T-helper 2 cell (primary cell): ENCODE measurements at places on chromosomes 13 and 19.
A peak's percentile ranks its signal among the peaks of the same experiment; 100 is the strongest.

- DNase-seq: no peak
These were observed 226.0 kb upstream of the SERP2 start for GRCh38 chr13:44147648-44148047.

DNA sequence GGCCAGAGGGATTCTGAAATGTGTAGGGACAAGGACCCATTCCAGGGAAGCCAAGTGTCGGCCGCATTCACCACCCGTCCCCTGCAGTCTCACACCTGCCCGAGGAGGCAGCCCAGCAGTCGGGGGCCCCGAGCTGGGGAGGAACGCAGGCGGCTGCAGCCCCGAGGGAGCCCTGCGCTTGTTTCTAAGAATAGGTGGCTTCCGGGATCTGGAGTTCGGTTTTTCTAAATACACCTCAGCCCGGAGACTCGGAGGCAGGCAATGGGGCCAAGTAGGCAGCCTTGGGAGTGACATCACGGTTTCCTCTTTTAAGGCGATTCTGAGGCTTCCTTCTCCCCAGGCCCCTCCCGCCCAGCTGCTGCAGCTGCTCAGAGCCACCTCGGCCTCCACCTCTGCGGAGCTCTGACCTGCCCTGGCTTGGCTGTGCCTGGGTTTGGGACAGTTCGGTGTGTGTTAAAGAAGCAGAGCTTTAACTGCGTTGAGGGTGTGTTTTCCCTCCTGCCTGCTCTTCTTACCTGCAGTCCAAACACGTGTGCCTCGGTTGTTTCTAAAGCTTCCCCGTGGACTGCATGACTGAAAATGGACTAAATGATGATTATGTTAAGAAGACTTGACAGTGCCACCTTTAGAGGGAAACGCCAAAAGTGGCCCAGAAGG lies 80.5 kb downstream of the COL4A2 start:
- no peak for DNase-seq

- DNase-seq: peak; percentile 68
These were observed 6.2 kb downstream of the CARD8 start for GRCh38 chr19:48249502-48250014.

- peak; percentile 42 for DNase-seq
These were observed 11.4 kb upstream of the IGFL1 start for GRCh38 chr19:46218160-46218559.

GRCh38 chr19:17436874-17437267 lies 11.6 kb downstream of the TMEM221 start:
- DNase-seq: no peak

DNA sequence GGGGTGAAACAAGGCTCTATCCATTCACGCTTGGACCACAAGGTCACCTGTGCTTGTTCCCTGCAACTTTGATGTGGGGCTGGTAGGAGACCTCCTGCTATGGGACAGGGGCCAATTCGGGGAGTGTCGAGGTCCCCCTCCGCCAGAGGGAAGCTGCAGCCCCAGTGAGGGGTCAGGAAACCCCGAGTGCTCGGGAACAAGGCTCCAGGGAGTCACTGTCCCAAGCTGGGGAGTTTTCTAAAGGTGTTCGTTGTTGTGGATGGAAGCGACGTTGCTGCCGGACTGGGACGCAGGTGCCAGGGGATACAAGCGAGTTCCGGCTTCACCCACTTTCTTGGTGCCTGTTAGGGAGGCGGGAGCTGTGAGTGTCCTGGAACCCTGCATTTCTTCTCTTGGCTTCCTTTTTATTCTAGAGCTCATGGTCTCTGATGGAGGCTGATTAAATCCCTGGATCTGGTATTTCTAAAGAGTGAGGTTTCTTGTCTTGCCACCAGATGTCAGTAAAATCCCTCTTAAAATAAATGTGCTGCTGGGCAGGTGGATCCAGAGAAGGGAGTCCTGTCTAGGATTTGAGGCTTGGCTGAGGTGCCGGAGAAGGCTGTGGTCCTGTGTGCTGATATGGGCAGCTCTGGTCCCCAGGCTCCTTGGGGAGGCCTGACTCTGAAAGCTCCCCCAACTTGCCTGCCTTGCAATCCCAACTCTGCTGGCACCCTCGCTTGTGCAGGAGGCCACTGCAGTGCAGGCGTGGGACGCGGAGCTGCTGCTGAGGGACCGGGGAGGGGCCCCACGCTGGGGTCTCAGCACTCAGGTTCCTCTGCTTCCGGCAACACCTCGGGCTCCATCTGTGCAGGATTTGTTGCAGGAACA lies 153.9 kb downstream of the TEX29 start:
- no peak for DNase-seq

DNA sequence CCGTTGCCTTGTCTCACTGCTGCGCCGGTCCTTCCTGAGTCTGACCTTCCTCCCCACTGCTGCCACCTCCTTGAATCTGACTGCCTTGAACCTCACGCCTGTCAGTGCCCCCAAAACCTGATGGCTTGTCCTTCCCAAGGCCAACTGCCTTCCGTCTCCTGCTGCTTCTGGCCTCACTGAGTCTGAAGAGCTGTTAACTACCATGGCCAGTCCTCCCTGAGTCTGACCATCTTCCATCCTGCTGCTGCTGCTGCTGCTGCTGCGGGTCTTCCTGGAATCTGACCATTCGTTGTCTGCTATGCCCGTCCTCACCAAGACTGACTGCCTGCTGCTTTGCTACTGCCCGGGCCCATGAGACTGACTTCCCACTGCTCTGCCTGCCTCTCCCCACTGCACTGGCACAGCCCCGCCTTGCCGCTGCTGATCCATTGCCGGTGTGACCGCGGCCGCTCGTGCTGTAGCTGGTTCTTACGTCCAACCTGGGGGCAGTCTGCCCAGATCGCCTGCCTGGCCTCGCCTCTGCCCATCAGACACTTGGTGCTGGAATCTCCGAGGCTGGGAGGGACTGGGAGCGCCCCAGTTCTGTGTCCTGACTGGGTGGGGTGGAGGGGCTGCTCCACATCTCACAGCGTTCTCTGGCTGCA lies 2.9 kb upstream of the RCN3 start:
- no peak for DNase-seq

DNA sequence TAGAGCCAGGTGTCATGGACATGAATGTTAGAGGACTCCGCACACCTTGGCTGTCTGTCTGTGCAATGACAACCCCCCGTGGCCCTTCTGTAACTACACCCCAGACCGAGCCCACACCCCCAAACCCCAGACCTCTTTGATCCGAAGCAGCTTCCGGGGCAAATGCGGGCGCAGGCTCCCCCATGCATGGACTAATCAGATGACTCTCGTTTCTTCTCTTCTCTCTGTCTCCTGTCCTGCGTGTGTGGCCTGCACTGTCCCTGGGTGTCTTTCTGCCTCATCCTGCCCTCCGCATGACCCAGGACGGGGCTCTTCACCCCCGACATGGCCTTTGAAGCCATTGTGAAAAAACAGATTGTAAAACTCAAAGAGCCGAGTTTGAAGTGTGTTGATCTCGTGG lies 38.9 kb downstream of the TMED1 start:
- DNase-seq: no peak

DNA sequence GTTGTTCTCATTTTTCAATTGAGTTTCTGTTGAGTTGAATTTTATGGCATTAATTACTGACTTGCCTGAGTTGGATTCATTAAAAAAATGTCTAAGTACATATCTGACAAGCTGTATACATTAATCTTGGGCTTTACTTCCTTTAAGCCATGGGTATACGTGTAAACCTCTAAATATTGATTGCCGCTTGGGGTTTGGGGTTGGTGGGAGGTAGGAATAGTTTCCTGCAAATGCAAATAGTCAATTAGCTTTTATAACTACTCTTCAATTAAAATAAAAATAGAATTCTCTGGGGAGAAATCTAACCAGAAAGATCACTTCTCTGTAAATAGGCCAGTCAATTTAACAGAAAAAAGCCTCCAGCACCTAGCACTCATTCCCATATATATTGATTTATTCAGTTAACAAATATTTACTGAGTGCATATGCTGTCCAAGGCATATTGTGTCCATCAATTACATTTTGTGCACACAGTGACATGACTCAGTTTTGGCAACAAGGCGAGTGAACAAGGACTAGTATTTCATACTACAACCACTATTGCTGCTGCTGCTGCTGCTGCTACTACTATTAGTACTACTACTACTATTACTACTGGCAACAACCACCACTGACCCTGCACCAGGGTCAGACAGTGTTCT lies 306.8 kb downstream of the RFC3 start:
- DNase-seq: no peak

DNA sequence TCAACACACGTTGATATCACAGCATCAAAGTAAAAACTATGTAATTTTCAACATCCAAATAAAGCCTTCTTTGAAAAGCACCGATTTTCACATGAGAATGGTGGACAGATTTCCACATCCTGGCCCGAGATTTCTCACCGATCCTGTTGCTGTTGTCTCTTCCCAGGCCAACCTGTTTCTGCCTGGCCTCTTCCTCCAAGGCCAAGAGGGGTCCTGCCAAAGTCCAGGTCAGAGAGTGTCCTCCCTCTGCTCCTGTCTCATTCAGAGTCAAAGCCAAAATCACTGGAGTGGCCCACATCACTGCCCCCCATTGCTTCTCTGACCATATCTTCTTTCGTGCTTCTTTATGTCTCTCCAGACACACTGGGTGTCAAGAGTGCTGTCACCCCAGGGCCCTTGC lies 49.5 kb downstream of the CHST8 start:
- DNase-seq: no peak

GRCh38 chr19:31568724-31569123 lies 219.5 kb upstream of the TSHZ3 start:
- no peak for DNase-seq

DNA sequence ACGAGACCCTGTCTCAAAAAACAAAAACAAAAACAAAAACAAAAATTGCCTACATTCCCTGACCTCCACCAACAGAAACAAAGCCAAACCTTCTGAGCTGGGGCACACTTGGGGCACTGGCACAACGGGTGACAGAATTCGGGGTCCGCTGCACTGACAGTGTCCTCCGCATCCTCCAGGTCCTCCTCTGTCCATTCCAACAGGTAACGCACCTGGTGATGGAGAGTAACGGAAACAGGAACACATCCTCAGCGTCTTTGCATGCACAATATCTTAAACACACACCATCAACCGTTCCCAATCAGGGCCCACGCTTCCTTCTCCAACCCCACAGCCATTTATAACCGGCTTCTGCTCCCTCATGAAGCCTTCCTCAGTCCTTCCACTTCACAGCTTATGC lies 34.6 kb downstream of the PDCD5 start:
- DNase-seq: no peak

- no peak for DNase-seq
These were observed 214.6 kb downstream of the RBM26 start for GRCh38 chr13:79191501-79191900.

DNA sequence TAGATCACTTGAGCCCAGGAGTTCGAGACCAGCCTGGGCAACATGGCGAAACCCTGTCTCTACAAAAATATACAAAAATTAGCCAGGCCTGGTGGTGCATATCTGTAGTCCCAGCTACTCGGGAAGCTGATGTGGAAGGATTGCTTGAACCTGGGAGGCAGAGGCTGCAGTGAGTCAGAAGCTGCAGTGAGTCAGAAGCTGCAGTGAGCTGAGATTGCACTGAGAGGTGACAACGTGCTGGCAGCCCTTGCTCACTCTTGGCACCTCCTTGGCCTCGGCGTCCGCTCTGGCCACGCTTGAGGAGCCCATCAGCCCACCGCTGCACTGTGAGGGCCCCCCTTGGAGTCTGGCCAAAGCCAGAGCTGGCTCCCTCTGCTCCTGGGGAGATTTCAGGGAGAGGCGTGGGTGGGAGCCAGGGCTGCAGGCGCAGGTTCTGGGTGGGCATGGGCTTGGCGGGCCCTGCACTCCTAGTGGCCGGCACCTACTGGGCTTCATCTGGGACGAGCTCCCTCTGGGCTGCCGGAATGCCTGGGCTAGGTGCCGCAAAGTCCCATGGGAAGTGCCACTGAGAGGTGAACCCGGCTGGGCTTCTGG lies 39.5 kb upstream of the RPL21 start:
- DNase-seq: no peak

- DNase-seq: no peak
These were observed 404.4 kb downstream of the SPRY2 start for GRCh38 chr13:79936368-79937136.

DNA sequence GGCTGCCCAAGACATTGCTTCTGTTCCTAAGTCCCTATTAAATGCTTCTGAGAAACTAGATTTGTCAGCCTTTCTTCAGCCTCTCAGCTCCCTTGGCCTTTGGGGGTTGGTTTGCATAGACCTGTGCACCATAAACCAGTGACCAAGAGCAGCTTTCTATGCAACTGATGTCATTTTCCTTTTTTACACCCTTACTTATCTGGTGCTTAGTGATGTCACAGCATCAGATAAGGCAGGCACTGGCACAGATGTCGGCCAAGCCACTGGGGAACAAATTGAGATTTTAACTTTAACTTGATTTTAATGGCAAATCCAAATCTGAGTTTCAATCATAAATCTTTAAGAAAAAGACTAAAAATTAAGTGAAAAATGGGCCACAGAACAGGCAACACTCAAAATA lies 59.8 kb downstream of the RUBCNL start:
- DNase-seq: no peak

DNA sequence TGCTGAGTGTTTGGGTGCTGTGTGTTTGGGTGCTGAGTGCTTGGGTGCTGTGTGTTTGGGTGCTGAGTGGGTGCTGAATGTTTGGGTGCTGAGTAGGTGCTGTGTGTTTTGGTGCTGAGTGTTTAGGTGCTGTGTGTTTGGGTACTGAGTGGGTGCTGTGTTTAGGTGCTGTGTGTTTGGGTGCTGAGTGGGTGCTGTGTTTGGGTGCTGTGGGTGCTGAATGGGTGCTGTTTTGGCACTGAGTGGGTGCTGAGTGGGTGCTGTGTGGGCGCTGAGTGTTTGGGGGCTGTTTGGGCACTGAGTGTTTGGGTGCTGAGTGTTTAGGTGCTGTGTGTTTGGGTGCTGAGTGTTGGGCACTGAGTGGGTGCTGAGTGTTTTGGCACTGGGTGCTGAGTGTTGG lies 48.5 kb upstream of the F7 start:
- DNase-seq: no peak

GRCh38 chr19:45729800-45730290 lies 851 bp downstream of the FBXO46 start:
- DNase-seq: no peak

DNA sequence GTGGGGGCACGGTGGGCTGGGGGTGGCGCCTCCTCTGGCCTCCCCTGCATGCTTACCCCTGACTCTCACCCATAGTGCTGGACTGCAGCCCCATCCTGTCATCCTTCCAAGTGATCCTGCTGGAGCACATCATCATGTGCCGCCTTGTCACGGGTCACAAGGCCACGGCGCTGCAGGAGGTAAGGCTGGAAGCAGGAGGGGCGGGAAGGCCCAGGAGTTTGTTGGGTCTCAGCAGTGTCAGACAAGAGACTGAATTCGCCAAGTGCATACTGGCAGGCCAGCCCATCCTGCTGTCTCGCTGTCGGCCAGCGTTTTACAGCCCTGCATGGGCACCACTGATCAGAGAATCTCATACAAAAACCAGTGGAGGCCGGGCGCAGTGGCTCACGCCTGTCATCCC lies 23.1 kb downstream of the MAU2 start:
- no peak for DNase-seq

- DNase-seq: no peak
These were observed 45.3 kb upstream of the LSM14A start for GRCh38 chr19:34126966-34127365.

DNA sequence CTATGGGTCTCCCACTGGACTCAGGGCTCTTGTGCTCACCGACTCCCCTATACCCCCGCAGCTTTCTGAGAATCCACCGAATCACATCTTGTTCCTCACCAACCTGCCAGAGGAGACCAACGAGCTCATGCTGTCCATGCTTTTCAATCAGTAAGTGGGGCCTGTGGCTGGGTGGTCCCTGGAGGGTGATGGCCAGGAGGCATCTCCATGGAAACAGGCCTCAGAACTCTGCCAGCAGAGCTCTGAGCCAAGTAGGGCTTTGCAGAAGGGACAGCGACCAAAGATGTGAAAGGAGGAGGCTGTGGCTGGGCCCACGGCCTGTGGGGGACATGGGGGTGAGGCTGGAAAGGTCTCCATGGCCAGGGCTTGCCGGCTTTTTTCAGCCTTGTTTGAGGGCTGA lies 11.8 kb upstream of the MIA start:
- DNase-seq: no peak
